ENCODE measurements at places on chromosomes 2 and 18.

DNA sequence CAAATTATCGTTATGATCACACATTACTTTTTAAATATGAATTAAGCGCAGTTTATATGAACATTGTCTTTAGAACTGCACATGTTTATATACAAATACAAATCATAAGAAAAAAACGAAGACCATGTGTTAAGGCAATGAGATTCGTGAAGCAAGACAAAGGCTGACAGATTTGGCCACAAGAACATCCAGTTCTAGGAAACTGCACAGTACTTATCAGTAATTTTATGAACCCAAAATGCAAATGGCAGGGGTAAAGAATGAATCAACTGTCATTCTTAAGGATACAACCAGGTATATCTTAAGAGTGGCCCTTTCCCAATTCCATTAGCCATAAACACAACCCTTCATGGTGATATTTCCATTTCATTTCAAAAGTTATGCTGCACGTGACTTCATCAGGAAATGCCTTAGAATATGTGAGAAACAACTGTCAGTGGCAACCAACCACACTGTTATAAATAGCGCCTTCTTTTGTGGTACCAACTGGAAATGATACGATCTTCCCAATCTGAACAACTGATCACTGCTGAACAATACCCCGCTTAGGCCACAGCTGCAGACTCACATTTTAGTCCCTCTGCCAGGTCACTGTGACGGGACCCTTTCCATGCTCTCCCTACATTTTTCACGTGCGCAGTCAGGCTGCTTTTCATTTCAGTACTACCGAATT, 144.9 kb downstream of the L3MBTL4 start:
- DNase-seq: no peak

DNA sequence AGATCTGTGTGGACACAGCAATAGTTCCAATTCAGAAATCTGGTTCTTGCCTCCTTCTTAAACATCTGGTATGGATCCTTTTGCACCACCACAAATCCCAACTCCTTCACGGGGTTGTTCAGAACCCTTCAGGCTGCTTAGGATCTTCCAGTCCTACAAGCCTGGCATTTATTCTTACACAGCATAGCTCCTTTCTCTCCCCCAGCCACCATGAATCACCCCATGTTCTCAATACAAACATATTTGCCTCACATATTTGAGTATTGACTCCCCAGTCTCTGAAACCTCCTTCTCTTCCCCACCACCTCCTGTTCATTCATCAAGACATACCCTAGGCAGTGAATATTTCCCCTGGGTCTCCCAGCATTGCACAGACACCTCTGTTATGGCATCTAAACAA, 155.2 kb downstream of the ALK start:
- peak; percentile 79 for DNase-seq

DNA sequence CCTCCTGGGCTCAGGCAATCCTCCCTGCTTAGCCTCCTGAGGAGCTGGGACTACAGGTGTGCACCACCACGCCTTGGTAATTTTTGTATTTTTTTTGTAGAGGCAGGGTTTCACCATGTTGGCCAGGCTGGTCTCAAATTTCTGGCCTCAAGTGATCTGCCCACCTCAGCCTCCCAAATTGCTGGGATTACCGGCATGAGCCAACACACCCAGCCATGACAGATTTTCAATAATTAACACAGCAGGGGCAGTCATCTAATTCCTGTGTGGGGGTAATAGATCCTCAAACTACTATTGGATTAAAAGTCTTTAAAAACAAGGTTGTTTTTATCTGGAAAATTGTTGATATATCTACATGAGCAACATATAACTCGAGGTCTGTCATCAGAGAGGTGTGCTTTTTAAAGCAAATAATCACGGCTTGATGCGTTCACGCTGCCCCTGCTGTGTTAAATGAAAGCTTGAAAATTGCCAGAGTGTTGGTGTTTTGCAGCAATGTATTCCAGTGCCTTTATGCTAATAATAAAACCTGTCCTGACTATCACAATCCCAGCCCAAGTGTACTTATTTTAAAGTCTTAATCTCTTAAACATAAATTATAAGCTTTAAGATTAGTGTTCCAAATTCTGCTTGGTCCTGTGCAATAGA, 35.6 kb upstream of the ASB1 start:
- DNase-seq: no peak

- no peak for DNase-seq
Measured at GRCh38 chr18:9401176-9401575, 66.6 kb downstream of the TWSG1 start.

DNA sequence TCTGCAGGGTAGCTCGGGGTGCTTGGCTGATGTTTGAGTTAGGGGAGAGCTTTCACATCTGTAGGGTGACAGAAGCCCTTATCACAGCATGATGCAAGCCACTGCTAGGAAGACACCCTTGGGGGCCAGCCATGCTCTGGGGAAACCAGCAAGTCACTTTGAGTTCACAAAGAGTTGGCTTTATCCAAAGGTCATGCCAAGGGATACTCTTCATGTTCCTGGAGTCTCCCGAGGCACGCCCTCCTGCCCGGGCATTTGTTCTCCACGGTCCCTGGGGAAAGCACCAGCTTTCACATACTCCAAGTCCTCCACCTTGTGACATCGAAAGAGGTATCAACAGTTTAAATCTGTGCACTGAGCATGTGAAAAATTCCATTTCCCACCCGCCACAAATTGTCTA, 227.7 kb downstream of the VAPA start:
- no peak for DNase-seq

GRCh38 chr2:58569475-58570185, 328.5 kb upstream of the FANCL start:
- peak; percentile 0 for DNase-seq

- DNase-seq: peak; percentile 81
Measured at GRCh38 chr18:26436176-26437051, 111.9 kb downstream of the KCTD1 start.

DNA sequence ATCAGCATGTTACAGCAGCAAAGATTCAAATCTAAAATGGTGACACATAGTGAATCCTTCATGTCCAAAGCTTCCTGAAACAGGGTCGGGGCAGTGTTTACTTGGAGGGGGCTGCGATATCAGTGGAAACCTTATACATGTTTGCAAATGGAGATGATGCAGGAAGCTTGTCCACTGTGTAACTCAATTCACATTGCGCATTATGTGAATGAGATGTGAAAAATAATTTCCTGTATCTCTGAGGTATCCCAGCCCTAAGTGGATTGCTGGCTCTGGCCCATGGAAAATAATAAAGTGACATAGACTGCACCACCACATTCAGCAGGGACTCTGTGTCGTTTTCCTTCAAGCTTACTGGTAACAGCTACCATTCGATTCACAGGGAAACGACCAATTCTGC, 505.5 kb downstream of the GALR1 start:
- DNase-seq: no peak

- DNase-seq: no peak
Measured at GRCh38 chr2:233446121-233446520, 91.8 kb downstream of the DGKD start.

DNA sequence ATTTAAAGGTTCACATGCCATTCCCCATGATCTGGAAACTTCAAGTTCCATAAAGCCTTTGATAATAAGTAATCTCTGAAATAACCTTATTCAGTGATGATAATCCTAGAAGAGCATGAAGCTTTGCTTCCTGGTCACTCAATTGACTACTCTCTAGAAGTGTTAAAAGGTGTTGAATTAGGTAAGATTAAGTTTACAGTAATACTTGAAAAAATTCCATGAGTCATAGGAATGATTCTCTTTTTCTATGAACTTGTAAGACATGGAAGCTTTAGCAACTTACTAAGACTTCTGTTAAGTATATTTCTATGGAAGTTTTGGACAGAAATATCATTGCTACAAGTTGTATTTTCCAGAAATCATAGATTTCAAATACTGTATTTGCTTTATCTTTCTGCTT, 100.6 kb downstream of the MYO1B start:
- no peak for DNase-seq

DNA sequence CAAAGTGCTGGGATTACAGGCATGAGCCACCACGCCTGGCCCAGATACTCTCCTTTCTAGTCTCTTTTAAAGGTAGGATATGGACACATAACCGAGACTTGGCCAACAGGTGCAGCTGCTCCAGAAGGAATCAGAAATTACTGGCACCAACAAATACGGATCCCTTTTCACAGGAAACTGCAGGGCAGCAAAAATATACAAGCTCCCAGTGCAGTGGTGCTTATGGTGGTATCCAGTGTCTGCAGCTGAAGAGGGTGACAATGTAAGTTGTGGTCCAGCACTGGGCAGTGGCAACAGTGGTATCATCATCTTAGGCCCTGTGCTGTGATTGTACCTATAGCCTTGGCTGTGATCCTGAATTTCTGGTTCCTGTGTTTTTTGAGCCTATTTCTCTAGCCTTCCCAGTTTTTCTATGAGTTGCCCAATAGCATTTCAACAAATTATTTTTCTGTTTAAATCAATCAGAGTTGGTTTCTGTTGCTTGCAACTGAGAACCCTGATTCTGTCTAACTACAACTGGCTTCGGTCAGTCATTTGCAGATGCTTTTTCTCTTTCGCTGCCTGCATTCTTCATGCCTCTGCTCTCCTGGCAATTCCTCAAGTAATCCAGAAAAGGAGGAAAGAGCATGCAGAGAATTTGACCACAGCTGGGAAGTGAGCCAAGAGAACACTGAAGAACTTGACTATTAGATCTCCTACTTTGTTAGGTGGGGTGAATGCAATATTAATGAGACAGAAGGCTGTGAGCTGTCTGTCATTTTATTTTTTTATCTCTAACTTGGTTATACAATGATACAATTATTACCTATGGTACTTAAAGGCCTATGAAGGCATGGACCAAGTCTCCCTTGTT, 30.8 kb upstream of the EML4 start:
- peak; percentile 96 for DNase-seq

GRCh38 chr18:3612315-3612714, 162.3 kb downstream of the TGIF1 start:
- no peak for DNase-seq

GRCh38 chr2:26034637-26034992, 731 bp downstream of the RAB10 start:
- no peak for DNase-seq

DNA sequence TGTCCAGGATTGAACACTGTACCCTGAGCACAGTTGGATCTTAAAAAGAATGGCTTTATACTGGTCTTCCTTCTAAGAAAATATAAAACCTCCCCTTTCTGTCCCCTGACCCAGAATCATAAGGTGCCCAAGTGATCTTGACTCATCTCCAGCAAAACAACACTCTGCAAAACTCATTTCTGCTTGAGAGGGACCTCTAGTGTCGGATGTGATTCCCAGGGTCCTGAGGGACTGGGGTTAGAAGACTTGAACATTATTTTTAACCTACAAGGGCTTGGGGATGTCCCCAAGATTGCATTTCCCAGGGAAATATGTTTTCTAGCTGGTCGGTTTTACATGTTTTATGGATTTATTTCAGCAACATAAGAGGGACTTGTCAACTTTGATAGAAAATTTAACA, 1318.5 kb upstream of the CELF4 start:
- DNase-seq: no peak

DNA sequence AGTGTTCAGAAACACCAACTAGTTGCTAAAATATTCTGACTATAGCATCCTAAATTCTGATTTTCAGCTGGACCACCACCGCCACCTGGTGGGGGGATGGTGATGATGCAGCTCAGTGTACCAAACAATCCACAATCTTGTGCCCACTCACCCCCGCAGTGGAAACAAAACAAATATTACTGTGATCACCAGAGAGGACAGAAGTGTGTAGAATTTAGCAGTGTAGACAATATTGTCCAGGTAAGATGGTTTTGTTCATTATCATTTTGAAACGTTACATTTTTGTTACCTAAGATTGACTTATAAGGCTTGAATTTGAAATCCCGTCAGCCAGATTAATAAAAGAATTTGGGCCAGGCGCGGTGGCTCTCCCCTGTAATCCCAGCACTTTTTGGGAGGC, 31.7 kb upstream of the UBXN4 start:
- DNase-seq: peak; percentile 71

- peak; percentile 14 for DNase-seq
Measured at GRCh38 chr18:35030277-35030989, 10.8 kb upstream of the MAPRE2 start.

DNA sequence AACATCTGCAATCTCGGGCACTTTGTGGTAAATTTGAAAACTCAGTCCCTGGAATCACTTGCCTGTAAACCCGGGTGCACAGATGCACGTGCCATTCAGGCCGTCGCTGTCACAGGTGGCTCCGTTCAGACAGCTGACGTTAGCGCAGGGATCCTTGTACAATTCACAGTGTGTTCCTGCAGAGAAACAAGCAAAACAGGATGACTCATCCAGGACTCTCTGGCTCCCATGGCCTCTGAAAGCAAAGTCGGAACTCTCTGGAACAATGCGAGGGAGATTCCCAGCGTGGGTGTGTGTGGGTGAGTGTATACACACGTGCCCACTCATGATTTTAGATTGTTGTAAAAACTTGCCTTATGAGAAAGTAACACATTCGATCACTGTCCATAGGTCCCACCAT, 136.1 kb upstream of the PID1 start:
- DNase-seq: peak; percentile 91

GRCh38 chr18:40157120-40157519, 1797.9 kb upstream of the PIK3C3 start:
- no peak for DNase-seq

DNA sequence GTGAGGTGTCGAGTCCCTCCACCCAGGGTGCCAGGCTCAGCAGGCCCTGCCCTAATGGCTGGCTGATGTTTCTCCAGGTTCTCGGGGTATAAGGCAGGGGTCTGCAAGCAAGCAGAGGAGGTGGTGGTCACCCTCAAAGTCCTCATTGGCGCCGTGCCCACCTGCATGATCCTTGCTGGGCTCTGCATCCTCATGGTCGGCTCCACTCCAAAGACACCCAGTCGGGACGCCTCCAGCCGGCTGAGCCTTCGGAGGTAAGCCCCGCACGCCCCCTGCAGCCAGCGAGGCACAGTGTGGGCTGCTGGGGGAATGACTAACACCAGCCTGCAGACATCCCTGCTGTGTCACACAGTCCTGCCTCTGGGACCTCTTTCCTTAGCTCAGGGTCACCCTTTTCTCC, 14.1 kb downstream of the MFSD2B start:
- DNase-seq: peak; percentile 35

GRCh38 chr2:192005211-192005610, 158.3 kb upstream of the CAVIN2 start:
- no peak for DNase-seq

DNA sequence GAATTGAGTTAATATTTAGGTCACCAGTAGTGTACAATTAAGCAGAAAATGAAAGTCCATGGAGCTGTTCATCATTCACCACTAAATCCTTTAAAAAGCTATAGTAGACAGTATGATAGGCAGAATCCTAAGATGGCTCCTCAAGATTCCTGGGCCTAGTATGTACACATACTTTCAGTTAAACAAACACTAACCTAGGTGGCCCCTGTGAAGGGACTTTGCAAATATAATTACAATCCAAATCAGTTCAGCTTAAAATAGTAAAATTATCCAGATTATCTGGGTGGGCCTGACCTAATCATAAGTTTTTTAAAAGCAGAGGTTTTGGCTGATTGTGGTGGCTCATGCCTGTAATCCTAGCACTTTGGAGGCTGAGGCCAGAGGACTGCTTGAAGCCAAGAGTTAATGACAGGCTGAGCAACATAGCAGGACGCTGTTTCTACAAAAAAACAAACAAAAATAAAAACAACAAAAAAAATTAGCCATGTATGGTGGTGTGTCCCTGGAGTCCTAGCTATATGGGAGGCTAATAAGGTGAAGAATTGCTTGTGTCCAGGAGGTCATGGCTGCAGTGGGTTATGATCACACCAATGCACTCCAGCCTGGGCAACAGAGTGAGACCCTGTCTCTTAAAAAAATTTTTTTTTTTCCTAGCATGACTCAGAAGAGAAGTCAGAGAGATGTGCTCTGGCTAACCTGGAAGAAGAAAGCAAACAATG, 13.9 kb downstream of the MEX3C start:
- DNase-seq: no peak

GRCh38 chr2:189163889-189164288, 15.7 kb downstream of the COL5A2 start:
- DNase-seq: peak; percentile 88

GRCh38 chr2:190812506-190813294, 67.9 kb upstream of the GLS start:
- peak; percentile 60 for DNase-seq

Measured in foreskin fibroblast (primary cell).